MV-4-11 (cell line): ENCODE measurements at places on chromosomes 12 and 14.
A peak's percentile ranks its signal among the peaks of the same experiment; 100 is the strongest.

- DNase-seq = no peak
Measured at GRCh38 chr12:80902711-80903110, 35.0 kb downstream of the LIN7A start.

GRCh38 chr12:102891756-102892155 lies 25.3 kb downstream of the PAH start:
- no peak for DNase-seq

DNA sequence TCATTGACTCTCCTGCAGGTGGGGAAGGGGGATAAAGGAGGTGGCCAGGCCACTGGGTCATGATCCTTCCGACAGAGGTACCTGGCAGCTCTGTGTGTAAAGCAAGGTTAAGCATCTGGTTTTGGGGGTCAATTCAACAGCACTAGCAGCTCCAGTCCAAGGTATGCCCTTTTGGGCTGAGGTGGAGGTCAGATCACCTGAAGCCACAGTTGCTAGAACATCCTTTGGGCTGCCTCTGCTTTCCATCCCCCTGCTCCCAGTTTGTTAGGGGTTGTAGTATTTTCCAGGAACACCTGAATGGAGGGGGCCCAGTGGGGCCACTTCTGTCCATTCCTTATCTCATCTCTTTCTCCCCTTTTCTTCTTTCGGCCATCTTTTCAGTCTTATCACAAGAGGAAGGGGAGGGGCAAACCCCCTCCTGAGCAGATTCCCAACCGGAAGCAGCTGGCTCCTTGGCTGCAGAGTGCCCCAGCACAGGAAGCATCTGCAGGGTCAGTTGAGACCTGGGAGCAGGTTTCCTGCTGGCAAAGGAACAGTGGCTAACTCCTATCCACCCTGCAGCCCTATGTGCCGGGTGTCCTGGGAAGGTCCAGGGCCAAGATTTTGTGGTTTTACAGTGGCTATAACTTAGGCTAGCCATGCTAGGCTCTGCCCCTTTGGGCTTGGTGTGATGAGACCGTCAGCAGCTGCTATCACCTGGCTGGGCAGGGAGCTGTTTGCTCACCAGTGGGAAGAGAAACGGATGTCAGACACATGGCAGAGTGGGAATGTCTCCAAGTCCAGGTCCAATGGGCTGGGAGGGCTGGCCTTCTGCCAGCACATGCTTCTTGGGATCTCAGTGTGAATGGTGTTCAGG lies 40.2 kb downstream of the SH2B3 start:
- no peak for DNase-seq

GRCh38 chr12:132502149-132502881 lies 12.4 kb downstream of the FBRSL1 start:
- DNase-seq = no peak

- no peak for DNase-seq
Measured at GRCh38 chr14:79730196-79730595, 481.1 kb downstream of the DIO2 start.

GRCh38 chr12:57477710-57478681 lies 1.7 kb downstream of the ARHGAP9 start:
- DNase-seq = peak; percentile 72

DNA sequence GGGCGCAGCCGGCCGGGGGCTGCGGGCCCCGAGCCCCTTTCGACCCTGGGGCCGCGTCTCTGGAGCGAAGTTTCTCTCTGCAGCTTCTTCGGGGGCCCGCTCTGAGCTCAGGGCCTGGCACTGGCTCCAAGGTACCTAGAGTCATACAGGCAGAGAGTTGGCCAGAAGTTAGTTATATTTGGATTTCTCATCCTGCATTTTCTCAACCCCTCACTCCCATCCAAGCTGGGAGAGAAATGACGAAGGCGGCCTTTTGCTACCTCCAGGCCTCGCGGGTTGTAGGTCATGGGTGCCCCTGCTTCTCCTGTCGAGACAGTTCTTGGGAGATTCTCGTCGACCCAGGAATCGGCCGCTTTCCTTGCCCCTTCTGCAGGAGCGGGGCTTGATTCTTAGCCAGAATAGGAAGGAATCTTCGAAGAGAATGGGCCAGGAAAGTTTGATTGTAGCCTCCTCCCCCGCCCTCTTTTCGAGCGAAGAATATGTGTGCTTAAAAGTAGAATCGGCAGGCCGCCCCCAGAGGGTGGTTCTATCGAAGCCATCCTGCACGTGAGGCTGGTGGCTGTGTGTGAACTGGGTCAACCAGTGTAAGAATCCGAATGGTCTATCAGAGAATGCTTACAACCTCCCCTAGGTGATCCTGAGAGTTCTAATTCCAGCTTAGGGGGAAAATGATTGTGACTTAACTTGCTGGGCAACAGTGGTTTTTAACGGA lies 785 bp downstream of the MLEC start:
- DNase-seq = peak; percentile 23

- DNase-seq = peak; percentile 53
Measured at GRCh38 chr14:49849213-49849847, 3.3 kb downstream of the NEMF start.

DNA sequence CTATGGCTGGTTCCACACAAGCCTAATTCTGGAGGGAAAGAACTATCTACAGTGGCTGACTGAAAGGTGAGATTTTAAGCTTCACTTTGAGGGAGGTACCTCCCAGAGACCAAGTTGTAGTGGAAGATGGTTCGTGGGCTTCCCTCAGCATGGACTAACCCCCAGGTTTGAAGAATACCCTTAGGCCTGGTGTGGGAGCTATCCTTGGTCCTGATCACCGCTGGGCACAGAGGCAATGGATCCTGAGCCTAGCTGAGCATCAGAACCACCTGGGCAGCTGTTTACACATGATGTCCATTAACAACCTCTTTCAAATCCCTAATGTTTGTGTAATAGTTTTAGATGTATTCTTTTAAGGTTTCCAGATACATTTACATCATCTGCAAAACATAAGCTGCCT lies 10.3 kb downstream of the DAO start:
- no peak for DNase-seq

DNA sequence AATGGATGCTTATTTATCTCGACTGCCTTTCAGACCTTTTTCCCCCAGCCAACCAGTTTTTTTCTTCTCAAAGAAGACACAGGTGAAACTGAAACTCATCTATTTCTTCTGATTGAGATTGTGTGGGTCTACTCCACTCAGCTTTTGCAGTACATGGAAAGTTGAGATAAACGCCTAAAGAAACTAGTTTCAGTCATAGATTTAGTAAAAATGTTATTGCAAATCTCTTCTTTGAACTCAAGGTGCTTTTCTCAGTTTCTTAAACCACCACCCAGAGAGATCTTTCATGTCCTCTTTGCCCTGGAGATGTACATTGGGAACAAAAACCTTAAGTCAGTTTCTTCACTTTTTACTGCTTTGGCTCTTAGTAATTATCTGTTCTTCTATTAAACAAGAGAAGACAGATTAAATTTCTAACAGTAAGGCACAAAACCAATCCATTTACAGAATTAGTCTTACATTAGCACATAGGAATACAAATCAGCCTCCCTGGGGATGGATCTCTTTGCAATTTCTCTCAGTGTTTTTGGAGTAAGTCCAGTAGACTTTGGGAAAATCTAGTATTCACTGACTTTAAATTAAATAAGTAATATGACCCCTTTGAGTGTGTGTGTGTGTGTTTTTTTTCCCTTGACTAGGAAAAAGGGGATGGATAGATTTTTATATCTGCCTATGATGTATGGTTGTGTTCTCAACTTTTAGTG lies 11.6 kb downstream of the FBXW8 start:
- no peak for DNase-seq

DNA sequence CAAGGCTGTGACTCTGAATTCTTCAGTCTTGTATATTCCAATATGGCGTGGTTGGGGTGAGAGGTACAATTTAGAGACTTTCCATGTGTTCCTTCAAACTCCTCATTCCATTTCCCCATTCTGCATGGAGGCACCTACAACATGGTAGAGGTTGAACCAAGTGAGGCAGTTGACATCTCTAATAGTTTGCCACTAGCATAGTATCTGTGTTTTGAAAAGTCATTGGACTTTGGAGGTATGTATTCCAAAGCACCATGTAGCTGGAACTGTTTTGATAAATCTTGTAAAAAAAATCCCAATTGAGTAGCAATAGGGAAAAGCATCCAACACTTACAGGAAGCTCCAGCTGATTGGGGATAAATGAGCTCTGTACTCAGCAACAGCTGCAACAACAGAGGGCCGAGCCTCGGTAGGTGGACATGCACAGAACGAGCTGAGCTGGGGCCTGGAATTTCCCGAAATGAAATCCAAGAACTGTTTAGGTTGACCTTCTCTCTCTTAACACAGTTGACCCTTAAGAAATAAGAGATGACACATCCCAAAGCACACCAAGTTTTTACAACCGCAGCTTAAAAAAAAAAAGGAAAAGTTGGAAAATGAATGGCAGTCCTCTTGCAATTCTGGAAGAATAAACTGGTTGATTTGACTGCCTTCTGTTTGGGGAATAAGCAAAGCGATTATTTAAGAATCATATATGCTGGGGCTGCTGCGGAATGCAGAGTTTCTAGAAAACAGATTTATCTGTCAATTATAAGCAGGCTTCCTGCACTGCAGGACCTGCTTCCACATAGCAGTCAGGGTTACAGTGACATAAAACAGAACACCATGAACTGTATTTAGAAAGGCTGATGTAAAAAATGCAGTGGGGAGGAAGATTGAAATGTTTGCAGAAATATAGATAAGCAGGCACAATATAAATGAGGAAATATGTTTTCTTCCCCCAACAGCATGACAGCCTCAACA lies 194.6 kb upstream of the KRR1 start:
- no peak for DNase-seq

DNA sequence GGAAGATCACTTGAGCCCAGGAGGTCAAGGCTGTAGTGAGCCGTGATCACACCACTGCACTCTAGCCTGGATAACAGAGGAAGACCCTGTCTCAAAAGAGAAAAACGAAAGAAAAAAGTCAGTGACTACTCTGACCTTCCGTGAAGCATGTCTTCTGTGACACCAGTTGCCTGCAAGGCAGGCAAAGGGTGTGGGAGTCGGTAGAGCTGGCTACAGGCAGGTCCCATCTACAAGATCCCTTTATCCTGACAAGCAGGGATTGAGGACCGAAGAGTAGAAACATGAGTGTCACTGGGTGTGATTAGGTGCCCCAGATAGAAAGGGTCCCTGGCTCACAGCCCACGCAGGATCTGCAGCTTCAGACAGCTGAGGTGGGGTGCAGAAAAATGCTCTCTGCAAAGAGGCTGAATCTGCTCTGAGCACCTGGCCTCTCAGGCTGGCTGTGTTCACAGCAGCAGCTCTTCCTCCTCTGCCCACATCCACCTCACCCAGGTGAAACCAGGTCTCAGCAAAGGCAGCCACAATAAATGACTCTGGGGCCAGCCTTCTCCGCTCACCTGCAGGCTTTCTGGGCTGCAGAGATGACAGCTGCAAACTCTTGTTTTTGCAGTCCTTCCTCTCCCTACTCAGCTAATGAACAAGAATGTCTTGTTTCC lies 28.6 kb upstream of the HSP90B1 start:
- DNase-seq = no peak

GRCh38 chr12:73452672-73453469 lies 1084.8 kb upstream of the ATXN7L3B start:
- DNase-seq = no peak

DNA sequence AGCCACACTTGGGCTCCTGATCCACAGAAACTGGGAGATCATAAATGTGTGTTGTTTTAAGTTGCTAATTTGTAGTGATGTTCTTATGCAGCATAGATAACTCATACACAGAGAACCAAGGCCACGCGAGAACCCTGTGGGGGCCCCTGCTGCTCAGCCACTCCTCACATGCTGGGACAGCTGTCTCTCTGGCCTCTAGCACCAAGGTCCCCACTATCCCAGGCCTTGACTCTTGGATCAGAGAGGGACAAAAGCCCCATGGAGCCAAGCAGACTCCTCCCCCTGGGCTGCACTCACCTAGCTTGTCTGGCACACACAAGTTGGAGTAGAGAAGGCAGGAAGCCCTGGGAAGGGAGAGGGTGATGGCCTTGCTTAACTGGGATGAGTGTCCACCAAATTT lies 11.3 kb downstream of the PLD4 start:
- DNase-seq = no peak

DNA sequence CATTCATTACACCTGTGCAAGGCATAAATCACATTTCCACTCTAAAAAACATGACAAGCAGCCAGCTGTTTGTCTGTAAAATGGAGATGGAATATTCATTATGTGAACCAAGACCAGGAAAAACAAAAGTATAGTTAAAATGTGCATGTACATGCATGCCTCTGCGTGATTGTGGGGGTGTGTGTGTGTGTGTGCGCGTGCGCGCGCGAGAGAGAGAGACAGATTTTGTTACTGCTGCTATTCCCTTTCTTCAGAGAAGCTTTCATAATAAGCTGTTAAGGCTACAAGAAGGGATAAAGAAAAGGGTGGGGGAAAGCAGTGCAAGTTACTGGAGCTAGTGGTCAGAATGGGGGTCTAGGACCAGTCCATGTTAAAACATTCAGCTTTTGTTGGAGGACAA lies 430.3 kb downstream of the NAV3 start:
- DNase-seq = no peak

DNA sequence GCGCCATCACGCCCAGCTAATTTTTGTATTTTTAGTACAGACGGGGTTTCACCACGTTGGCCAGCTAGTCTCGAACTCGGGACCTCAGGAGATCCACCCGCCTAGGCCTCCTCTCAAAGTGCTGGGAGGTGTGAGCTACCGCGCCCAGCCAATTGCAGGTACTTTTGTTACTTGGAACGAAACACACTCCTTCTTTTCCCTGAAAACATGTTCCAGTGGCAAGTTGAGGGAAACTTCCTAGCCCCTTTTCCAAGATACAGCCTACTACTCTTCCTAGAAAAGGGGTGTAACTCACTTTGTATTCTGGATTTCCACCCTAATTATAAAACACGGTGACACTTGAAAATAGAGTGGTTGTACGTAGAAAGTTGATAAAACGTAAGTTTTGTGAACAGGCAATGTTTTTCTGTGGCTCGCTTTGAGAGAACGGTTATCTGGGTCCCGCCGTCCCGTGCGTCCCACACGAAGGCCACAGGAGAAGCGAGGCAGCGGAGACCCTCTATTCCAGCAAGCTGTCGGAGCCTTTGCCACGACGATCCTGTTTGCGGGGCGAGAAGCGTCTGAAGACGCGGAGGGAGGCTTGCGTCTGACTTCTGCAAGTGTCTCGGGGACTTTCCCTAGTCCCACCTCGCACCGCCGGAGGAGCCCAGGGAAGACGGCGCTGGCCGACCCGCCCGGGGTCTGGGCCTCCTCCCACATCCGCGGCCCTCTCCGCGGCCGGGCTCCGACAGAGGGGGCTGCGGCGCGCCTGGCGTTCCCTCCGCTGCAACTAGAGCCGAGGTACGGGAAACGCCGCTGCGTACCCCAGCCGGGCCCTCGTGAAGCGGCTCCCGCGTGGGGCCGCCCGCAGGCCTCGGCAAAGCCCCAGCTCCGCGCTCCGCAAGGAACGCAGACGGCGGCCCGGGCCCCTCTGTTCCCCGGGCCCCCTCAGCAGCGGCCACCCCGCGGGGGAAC lies 745 bp downstream of the CDCA4 start:
- DNase-seq = no peak

DNA sequence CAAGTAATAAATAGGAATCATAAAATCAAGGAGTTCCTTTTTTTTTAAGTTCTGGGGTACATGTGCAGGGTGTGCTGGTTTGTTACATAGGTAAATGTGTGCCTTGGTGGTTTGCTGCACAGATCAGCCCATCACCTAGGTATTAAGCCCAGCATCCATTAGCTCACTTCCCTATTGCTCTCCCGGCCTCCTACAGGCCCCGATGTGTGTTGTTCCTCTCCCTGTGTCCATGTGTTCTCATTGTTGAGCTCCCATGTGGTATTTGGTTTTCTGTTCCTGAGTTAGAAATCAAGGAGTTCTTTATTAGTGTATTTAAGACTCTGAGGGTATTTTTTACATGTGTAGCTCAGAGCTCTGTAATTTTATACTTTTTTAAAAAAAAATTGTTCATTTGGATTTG lies 86.0 kb downstream of the SCFD1 start:
- no peak for DNase-seq

GRCh38 chr12:88062474-88062873 lies 33.3 kb upstream of the C12orf50 start:
- peak; percentile 33 for DNase-seq
